ENCODE measurements at places on chromosomes 16 and 17. TPM values are rescaled to one million over a fixed set of nuclear protein-coding genes. Genes with fewer than 3 reads are reported as not detected.

DNA sequence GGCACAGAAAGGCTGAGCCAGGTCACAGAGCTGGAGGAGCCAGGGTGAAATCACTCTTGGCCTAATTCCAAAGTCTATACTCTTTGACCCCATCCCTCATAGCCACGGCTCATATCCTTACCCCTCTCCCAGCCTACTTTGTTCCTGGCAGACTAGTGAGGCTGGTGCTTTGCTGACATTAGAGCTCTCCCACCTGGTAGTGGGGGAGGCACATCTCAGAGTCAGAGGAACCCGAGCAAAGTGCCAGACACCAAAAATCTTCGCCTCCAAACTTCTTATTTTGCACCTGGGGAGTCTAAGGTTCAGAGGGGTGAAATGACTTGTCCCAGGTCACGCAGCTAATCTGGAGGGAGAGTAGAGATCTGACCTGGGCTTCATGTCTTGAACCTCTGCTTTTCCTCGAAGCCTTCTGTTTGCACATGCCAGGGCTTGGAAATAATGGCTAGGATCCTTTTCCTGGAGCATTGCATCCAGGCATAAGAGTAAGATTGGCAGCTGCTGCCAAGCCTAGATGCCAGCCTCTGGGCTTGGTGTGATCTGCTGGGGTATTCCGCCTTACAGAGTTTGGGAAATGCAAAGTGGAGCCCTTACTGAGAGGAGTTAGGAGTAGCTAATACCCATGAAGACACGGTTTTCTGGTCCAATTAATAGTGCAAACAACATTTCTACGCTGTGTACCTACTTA is 126.9 kb downstream of the SPACA3 start:
- H3K4me1 ChIP-seq, result no peaks in the 10 kb centered on the region
- H3K4me3 ChIP-seq, result no peak overlapping the region
- no peak overlapping the region for H3K27ac ChIP-seq
- no peak for DNase-seq

GRCh38 chr16:70634861-70635260 is 11.5 kb upstream of the IL34 start:
- H3K36me3 ChIP-seq, result no peaks in the 10 kb centered on the region
- H3K4me3 ChIP-seq, result no peak overlapping the region
- H3K27ac ChIP-seq, result peak overlapping the region; percentile 25
- no peak for DNase-seq
- no peaks in the 10 kb centered on the region for H3K27me3 ChIP-seq

DNA sequence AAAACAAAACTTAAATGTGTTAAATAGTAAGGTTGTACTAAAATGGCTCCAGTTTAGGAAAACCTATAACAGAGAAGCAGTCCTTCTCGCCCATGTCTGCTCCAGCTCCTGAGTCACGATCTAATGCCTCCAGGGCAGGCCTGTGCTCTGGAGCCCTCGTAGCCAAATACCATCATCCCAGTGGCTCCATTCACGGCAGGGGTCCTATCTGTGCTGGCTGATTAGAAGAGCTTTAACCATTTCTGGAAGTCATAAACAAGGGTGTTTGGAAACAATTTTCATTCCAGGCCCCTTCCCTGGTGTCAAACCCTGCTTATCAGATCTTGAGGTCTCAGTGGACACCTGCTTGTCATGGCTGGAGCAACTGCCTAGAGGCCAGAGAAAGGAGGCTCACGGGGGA is 336.9 kb downstream of the SOX9 start:
- no peaks in the 10 kb centered on the region for H3K36me3 ChIP-seq
- no peaks in the 10 kb centered on the region for H3K27me3 ChIP-seq
- H3K27ac ChIP-seq, result no peak overlapping the region
- no peaks in the 10 kb centered on the region for H3K4me1 ChIP-seq
- no peak overlapping the region for H3K4me3 ChIP-seq

- H3K27me3 ChIP-seq, result no peaks in the 10 kb centered on the region
- DNase-seq, result peak; percentile 48
- H3K27ac ChIP-seq, result peak overlapping the region; percentile 98
Measured at GRCh38 chr16:22189473-22190080, 16.5 kb upstream of the EEF2K start.

GRCh38 chr17:17485420-17485819 is 8.6 kb downstream of the MED9 start:
- H3K4me3 ChIP-seq, result no peak overlapping the region
- peaks cover 53% of the 10 kb centered on the region for H3K36me3 ChIP-seq
- H3K4me1 ChIP-seq, result peaks cover 15% of the 10 kb centered on the region
- DNase-seq, result no peak
- H3K27me3 ChIP-seq, result no peaks in the 10 kb centered on the region

DNA sequence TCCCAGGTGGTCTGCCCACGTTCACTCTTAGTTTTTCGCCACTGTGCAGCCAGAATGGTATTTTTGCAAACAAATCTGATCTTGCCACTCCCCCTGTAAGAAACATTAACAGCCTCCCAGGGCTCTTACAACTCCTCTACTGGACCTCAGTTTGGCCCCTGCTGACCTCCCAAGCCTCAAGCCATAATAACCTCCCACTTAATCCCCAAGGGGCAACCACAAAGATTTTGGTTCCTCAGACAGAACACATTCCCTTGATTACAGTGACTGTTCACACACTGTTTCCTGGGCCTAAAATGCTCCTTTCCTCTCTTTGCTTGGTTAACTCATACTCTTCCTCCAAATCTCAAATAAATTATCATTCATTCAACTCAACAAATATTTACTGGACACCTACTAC is 21.5 kb upstream of the CD300E start:
- no peak overlapping the region for H3K27ac ChIP-seq
- no peaks in the 10 kb centered on the region for H3K4me1 ChIP-seq
- no peak for DNase-seq
- H3K27me3 ChIP-seq, result no peaks in the 10 kb centered on the region

GRCh38 chr17:28550858-28551257 is 1.6 kb downstream of the UNC119 start:
- peaks cover 38% of the 10 kb centered on the region for H3K36me3 ChIP-seq
- DNase-seq, result no peak
- no peak overlapping the region for H3K27ac ChIP-seq
- H3K4me3 ChIP-seq, result no peak overlapping the region
- no peaks in the 10 kb centered on the region for H3K4me1 ChIP-seq

DNA sequence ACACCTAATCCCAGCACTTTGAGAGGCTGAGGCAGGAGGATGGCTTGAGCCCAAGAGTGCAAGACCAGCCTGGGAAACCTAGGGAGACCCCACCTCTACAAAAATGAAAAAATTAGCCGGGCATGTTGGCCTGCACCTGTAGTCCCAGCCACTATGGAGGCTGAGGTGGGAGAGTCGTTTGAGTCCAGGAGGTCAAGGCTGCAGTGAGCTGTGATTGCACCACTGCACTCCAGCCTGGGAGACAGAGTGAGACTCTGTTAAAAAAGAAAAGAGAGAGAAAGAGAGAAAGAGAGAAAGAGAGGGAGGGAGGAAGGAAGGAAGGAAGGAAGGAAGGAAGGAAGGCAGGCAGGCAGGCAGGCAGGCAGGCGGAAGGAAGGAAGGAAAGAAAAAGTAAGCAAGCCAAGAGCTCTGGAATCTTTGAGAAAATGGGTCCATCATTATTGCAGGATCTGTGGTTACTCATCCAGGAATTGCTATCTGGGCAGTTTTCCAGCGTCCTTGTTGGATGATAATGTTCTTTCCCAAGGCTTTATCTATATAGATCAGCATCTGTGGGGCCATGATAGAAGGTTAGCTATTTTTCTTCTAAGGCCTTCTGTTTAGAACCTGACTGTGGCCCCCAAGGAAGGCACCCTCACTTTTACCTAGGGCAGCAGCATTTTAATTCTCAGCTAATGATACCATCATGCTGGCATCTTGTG is 533.2 kb upstream of the CDH5 start:
- H3K4me3 ChIP-seq, result no peak overlapping the region
- H3K36me3 ChIP-seq, result no peaks in the 10 kb centered on the region
- H3K27ac ChIP-seq, result no peak overlapping the region
- no peaks in the 10 kb centered on the region for H3K27me3 ChIP-seq
- H3K4me1 ChIP-seq, result no peaks in the 10 kb centered on the region
- DNase-seq, result no peak

ATP2C2 gene
- total RNA-seq, result not detected

FSCN2 gene
- 0.42 TPM for total RNA-seq

HNF1B gene
- not detected for total RNA-seq

PPM1E gene
- under 0.01 TPM for total RNA-seq
